ENCODE measurements at places on chromosomes 1 and 21.

DNA sequence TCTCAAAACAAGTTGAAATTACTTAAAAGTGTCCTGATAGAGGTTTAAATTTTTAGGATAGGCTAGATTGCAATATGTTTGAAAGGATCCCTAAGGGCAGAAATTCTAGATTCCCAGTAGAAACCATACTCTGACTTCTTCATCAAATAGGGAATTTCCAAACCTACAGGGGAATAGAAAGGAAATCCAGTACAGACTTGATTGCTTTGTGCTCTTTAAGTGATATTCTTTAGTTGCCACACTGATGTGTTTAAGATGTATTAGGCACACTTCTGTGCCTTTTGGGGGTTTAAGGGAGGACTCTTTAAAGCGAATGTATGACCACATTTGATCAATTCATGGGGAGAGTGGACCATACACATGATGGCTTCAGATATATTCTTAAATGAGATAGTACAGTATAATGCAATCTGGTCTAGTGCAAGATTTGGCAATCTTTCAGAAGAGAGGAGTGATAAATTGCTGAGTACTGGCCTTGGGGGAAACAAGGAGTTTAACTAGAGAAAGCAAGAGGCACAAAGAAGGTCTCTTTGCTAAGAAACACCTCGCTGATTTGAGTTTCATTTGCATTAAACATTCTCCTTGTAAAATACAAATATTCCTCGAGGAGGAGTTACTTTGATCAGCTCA lies 268.8 kb upstream of the NR5A2 start:
- no peak for DNase-seq

- DNase-seq, result no peak
Measured at GRCh38 chr1:65045022-65045817, 78.9 kb upstream of the JAK1 start.

DNA sequence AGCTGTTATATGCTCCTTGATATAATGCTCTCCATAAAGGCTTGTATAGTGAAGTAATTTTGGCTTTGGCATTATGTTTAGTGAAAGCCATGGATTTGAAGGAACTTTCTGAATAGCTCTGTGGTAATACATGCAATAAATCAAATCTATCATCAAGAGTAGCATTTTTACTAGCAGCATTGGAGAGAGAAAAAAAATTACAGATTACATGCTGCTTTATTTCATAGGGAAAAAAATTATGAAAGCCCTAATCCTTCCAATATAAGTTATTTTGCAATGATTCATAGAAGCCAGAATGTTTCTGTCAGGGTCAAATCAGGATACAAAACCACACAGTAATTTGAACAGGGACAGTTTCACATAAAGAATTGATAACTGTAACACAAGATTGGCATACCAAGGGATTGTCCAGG lies 250.0 kb downstream of the SPATA17 start:
- DNase-seq, result no peak

GRCh38 chr1:114737314-114737849 lies 20.4 kb downstream of the CSDE1 start:
- no peak for DNase-seq

DNA sequence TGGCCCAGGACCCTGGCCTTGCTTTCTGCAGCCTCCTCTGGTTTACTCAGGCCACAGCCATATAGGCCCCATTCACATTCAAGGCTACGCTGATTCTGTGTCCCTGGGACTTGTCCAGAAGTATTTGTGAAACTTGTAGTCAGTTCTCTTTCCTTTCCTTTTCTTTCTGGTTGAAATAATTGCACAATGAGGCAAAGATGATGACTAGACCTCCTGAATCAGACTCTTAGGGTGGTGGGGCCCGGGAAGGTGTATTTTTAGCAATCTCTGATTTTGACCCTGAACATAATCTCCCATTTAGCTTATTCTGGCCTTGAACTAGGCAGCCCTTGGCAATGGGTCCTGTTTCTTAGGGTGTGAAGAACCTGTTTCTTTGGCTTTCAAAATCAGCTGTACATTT lies 39.9 kb downstream of the STUM start:
- DNase-seq, result no peak

DNA sequence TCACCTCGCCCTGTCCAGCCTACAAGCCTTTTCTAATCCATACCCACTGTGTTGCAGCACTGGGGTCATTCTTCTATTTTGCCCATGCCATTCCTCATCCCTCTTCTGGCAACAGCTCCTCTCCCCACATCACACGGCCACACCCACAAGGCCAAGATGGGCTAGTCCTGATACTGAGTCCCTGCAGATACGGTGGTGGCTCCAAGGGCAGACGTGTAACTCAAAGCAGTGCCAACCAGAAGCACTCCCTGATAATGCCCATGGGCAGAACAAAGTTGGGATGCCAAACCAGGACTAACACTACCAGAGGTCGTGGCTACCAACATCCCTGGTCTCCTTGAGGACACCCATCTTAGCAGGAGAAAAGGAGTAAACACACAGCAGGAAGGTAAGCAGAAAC lies 64.8 kb downstream of the APP start:
- DNase-seq, result no peak

All from stimulated activated naive CD4-positive, alpha-beta T cell treated with Interleukin-2 at 50 U/mL for 16 hours (primary cell).